Activated gamma-delta T cell (primary cell): ENCODE measurements at places on chromosomes 4 and X.

- no peak for DNase-seq
Measured at GRCh38 chrX:24357106-24357505, 3.3 kb upstream of the SUPT20HL1 start.

DNA sequence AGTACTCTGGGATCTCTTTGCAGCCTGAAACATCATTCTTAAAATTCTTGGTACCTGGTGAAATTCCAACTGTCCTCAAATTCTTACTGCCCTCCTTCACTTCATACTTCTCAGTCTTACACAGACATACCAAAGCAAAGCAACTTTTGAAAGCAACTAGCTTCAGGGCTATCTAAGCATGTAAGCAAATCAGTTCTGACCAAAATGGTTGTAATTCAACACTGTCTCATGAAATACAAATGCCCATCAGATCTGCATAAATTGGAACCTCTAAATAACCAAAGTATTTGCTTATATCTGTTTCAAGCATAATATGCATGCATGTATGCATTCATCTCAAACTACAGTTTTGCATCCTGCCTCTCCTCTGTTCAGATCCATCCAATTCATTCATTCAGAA lies 308.1 kb upstream of the PPARGC1A start:
- no peak for DNase-seq

GRCh38 chr4:156475322-156475721 lies 496.3 kb downstream of the PDGFC start:
- DNase-seq, result no peak

GRCh38 chr4:130393642-130394041 lies 1297.7 kb downstream of the C4orf33 start:
- DNase-seq, result no peak

DNA sequence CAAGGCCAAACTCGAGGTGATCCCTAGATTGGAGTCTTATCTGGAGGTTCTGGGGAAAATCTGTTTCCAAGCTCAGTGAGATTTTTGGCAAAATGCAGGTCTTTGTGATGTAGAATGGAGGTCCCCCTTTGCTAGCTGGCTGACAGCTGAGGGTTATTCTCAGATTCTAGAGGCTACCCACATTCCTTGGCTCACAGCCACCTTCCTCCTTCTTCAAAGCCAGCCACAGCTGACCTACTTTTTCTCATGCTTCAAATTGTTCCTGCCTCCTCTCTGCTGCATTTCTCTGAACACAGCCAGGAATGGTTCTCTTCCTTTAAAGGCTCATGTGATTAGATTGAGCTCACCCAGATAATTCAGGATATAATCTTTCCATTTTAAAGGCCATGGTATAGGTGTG lies 86.9 kb downstream of the VCX3A start:
- DNase-seq, result no peak

- no peak for DNase-seq
Measured at GRCh38 chrX:124518885-124519284, 172.5 kb downstream of the SH2D1A start.

GRCh38 chrX:130497531-130497930 lies 95.7 kb downstream of the RBMX2 start:
- DNase-seq, result no peak

DNA sequence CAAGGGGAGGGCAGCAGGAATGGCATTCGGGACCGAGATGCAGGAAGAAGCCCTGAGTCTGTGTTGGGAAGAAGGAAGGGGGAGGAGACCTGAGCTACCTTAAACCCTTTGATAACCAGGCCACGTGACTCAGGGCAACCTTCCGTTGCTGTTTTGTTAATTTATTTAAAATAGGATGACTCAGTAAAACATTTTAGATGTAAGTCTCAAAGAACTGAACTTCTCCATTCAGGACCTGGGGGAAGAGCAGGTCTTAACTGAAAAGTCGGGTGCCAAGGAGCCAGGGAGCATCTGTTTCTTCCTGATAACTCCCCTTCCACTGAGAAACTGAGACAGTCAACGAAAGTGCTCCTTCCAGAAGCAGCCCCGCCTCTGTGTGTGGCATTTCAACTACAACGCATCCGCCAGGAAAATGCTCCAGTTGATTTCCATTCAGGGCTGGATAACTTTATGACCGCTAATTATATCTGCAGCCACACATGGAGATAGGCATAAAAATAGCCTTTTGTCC lies 88.0 kb downstream of the IRF2 start:
- DNase-seq, result no peak

GRCh38 chr4:16206848-16207247 lies 19.4 kb downstream of the TAPT1 start:
- no peak for DNase-seq

DNA sequence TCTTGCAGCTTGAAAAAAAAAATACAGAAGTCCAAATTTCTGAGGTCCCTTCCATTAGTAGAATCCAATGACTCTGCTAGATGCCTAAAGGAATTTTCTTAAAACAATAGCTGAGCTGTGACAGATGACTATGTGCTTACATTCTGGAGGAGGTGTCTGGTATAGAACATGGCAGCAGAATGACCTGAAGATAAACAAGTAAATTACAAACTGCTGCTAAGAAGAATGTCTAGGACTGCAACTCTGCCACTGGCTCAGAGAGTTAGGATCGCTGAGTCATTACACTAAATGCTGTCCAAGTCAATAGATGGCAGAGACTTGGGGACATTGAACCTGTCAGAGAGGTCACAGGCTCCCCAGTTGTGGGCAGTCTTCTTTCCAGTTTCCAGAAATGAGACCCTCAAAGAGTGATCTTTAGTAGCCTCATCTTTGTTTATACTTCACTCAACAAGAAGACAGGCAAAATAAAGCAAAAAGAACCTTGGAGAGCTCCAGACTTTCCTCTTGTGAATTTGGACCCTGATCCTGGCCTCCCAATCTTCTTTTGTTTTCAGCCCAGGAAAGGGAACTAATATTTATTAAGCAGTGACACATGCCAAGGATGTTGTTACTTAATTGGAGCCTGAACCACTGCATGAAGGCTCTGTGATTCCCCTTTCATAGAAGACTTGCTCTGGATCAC lies 56.4 kb upstream of the SCML1 start:
- no peak for DNase-seq

- DNase-seq, result no peak
Measured at GRCh38 chrX:39907964-39908661, 189.6 kb downstream of the BCOR start.

GRCh38 chr4:41145571-41146078 lies 68.7 kb downstream of the APBB2 start:
- no peak for DNase-seq

GRCh38 chr4:25750874-25751273 lies 95.2 kb downstream of the SLC34A2 start:
- DNase-seq, result no peak

DNA sequence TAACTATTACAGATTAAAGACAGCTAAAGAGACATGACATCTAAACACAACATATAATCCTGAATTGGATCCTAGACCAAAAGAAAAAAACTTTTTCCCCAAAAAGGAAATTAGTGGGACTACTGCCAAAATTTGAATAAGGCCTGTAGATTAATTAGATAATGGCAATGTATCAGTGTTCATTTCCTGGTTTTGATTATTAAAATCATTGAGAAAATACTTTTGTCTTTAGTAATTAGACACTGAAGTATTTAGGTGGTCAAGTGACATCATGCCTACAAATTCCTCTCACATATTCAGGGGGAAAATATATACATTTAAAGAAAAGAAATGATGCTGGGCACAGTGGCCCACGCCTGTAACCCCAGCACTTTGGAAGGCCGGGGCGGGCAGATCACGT lies 10.4 kb upstream of the USO1 start:
- DNase-seq, result no peak

DNA sequence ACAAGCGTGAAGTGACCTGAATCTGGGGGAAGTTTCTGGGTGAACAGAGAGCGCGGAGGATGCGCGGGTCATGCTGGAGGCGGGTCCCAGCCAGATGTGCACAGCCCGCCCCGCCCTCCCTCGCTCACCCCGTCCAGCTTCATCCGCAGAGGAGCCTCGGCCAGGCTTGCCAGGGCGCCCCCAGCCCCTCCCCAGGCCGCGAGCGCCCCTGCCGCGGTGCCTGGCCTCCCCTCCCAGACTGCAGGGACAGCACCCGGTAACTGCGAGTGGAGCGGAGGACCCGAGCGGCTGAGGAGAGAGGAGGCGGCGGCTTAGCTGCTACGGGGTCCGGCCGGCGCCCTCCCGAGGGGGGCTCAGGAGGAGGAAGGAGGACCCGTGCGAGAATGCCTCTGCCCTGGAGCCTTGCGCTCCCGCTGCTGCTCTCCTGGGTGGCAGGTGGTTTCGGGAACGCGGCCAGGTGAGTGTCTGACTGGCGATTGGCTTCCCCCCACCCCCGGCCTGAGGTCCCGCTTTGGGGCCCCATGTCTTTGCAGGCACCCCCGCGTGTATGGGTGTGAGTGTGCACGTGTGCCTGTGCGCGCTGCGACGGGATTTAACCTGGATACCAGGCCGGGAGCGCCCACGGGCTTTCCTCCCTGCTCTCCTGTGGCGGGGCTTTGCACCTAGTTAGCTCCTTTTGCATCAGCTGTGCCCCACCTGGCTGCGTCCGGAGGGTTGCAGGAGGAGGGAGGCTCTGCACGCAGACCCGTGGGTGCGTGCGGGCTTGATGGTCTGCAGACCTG lies at the start of gene EGFL6:
EGFL6 (plus strand) TSS at position 123 of the 782 bp plus-strand sequence; CDS start at position 384, 261 bp downstream.
- DNase-seq, result no peak

DNA sequence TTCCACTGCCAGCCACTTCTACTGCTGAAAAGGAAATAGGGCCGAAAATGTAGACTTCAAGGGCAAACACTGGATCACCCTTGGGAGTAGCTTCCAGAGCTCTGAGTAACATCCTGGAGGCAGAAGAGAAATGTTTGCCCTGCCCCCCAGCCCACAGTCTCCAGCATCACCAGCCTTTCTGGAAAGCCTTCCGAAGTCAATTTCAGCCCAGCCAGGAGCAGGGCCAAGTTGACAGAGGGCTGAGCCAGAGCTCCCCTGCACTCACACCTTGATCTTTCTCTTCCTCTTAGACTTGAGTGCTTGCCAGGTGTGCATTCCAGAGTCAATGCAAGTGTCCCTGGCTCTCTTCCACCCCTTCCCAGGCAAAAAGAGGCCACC lies 35.2 kb downstream of the SLC25A5 start:
- DNase-seq, result no peak

- DNase-seq, result no peak
Measured at GRCh38 chrX:33892670-33893069, 239.4 kb downstream of the FAM47A start.

DNA sequence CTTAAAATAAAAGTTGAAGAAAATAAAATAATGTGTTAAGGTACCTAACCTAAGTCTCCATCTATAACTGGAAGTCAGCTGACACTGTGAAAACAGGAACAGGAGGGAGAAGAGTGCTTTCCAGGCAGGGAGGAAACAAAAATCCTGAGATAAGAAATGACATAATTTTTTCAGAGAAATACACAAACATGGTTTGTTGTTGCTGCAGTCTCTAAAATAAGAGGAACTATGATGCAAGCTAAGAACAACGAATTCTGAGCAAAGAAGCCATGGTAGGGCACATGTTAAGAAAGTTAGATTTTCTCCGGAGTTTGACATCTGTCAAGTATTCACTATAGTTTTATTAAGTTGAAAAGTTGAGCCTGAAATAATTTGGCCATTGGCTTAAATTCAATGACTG lies 26.9 kb downstream of the PAPSS1 start:
- no peak for DNase-seq

GRCh38 chr4:182629096-182629495 lies 288.1 kb downstream of the DCTD start:
- no peak for DNase-seq

DNA sequence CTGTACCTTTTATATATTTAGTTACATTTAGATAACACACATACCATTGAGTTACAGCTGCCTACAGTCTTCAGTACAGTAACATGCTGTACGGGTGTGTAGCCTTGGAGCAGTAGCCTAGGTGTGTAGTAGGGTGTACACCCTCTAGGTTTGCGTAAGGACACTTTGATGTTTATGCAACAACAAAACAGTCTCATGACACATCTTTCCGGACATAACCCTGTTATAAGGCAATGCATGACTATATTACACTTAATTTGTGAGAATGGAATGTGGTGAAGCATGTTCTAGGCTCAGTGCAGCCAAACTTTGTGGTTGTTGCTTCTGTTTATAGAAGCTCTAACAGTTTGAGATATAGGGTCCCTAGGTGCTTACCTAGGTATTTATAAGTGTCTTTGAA lies 65.4 kb downstream of the SPRY1 start:
- DNase-seq, result no peak

DNA sequence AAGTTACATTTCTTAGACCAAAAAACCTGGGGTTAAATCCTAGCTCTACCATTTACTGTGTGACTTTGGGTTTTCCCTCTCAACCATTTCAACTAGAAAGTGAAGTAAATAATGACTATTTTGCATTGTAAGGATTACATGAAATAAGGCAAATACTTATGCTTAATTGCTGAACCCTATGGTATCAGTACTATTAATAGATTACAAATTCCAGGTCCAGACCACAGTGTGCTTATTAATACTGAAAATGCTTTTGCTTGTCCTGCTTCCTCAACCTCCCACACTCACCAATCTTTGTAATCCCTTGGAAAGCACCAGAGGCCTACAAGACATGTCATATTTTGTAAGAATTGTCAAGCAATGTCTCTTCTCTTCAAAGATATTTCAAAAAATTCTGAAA lies 456.5 kb downstream of the SPOCK3 start:
- DNase-seq, result no peak

GRCh38 chr4:23769406-23769805 lies 120.4 kb downstream of the PPARGC1A start:
- DNase-seq, result no peak

DNA sequence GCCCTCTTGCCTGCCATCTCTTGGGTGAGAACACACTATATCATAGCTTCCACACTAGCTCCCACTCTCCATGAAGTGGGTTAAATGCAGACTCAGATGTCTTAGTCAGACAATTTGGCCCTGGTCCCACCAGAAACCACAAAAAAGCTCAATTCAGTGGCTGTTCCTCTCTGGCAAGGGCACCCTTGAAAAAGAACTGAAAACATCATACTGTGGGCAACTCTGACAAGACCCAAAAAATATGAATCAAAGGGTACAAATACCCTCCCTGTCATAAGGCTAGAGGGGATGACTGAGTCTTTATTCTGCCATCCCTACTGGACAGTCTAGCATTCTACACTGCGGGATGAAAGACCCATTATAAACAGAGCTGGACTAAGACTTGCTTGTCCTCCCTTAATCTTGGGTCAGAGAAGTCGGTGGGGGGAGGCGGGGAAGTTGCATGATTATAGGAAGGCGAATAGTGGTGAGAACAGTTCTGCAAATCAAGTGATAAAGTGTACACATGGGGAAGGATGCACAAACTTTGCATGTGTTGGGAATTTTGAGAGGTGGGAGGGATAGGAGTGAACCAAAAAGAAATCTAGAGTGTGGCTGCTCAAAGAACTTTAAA lies 172.1 kb downstream of the OPHN1 start:
- no peak for DNase-seq

DNA sequence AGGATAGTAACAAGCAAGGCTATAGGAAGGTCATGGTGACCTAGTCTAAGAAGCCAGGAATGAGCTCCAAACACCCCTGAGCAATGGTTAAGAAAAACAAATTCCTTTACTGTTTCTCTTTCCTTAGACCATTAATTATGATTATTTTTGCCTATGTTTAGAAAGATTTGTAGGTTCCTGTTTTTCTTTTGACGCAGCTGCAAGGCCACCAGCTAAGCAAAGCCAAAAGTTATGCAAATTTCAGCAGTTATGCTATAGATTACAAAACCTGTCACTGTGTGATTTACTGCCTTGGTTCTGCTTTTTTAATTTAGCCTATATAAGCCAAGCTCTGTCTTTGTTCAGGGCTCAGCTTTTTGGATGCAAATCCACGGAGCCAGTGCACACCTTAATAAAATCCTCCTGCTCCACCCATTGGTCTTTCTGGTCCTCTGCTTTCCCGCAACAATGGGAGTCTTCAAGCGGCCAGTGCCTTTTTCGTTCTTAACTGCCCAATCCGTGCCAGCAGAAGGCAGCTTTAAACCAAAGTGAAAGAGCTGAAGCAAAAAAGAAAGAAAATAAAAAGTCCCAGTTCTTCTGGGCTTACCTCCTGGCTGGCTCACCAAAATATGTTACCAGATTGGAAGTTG lies 1.4 kb upstream of the CEP135 start:
- DNase-seq, result no peak
